ENCODE measurements at places on chromosomes 7 and 10. TPM values are rescaled to one million over a fixed set of nuclear protein-coding genes. Genes with fewer than 3 reads are reported as not detected.

GRCh38 chr7:125357676-125358455 is 428.2 kb upstream of the POT1 start:
- no peaks in the 10 kb centered on the region for H3K36me3 ChIP-seq
- H3K4me3 ChIP-seq: no peak overlapping the region
- H3K4me1 ChIP-seq: no peaks in the 10 kb centered on the region
- no peak overlapping the region for H3K27ac ChIP-seq
- no peak for DNase-seq

DNA sequence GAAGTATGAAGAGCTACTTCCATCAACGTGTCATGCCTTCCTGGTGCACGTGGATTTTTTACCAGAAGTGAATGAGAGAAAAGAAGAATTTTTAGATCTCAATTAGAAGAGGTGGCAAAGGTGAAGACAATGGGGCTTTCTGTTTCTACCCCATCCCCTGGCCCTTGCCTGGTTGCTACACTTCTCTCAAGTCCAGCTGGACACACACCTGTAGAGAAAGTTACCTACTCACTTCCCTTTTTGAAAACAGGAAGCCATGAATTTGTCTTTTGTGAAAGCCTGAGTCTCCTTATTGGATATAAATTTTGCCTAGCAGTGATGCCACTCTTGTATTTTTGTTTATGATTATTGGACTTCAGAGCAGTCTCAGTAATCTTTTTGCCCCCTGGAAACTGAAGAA is 142.9 kb upstream of the AKR1E2 start:
- H3K27ac ChIP-seq: no peak overlapping the region
- H3K36me3 ChIP-seq: no peaks in the 10 kb centered on the region
- no peak for DNase-seq
- no peak overlapping the region for H3K4me3 ChIP-seq
- H3K27me3 ChIP-seq: no peaks in the 10 kb centered on the region

GRCh38 chr7:28813243-28813962 is 144.7 kb downstream of the TRIL start:
- no peak for DNase-seq
- no peaks in the 10 kb centered on the region for H3K4me1 ChIP-seq
- H3K27ac ChIP-seq: no peak overlapping the region

- no peaks in the 10 kb centered on the region for H3K27me3 ChIP-seq
- H3K4me3 ChIP-seq: no peak overlapping the region
- H3K36me3 ChIP-seq: no peaks in the 10 kb centered on the region
- no peak overlapping the region for H3K27ac ChIP-seq
- no peak for DNase-seq
- H3K4me1 ChIP-seq: no peaks in the 10 kb centered on the region
These were observed 109.3 kb downstream of the SEMA3C start for GRCh38 chr7:80809545-80809944.

GRCh38 chr10:15719899-15720634 is at the start of gene ITGA8:
Gene ITGA8, minus strand, starts transcription at chr10:15719922. Its CDS starts 151 bp downstream, at chr10:15719771.
- H3K4me1 ChIP-seq: no peaks in the 10 kb centered on the region
- no peak within 1 kb of the TSS for H3K4me3 ChIP-seq
- H3K27ac ChIP-seq: no peak within 1 kb of the TSS
- no peak for DNase-seq
- H3K27me3 ChIP-seq: no peaks in the 10 kb centered on the region
- H3K36me3 ChIP-seq: no peaks in the 10 kb centered on the region

- DNase-seq: no peak
- no peaks in the 10 kb centered on the region for H3K4me1 ChIP-seq
- no peak overlapping the region for H3K4me3 ChIP-seq
- no peaks in the 10 kb centered on the region for H3K27me3 ChIP-seq
These were observed 32.5 kb upstream of the GPR158 start for GRCh38 chr10:25142116-25142864.

DNA sequence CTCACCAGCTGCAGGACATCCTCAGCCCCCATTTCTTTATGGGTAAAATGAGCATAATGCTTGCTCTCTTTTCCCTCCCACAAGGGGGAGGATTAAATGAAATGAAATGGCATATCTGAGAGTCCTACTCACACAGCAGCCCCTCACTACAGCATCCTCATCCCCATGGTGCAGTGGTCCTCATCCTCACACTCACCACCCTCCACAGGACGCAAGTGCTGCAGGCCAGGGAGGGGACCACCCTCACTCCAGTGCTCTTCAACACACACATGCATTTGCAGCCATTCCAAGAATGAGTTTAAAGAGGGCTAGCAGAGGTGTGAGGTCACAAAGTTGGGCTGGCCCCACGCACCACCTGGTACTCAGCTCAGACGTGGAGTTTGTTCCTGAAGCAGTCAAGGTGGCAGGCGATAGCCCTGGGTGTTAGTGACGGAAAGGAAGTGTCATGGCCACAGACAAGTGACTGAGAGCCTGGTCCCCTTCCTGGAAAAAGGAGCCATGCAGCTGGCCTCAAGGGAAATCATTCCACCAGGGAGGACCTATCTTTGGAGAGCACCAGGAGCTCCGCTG is 234.0 kb downstream of the TNS3 start:
- no peaks in the 10 kb centered on the region for H3K4me1 ChIP-seq
- no peak for DNase-seq
- no peaks in the 10 kb centered on the region for H3K27me3 ChIP-seq
- H3K4me3 ChIP-seq: no peak overlapping the region

DNA sequence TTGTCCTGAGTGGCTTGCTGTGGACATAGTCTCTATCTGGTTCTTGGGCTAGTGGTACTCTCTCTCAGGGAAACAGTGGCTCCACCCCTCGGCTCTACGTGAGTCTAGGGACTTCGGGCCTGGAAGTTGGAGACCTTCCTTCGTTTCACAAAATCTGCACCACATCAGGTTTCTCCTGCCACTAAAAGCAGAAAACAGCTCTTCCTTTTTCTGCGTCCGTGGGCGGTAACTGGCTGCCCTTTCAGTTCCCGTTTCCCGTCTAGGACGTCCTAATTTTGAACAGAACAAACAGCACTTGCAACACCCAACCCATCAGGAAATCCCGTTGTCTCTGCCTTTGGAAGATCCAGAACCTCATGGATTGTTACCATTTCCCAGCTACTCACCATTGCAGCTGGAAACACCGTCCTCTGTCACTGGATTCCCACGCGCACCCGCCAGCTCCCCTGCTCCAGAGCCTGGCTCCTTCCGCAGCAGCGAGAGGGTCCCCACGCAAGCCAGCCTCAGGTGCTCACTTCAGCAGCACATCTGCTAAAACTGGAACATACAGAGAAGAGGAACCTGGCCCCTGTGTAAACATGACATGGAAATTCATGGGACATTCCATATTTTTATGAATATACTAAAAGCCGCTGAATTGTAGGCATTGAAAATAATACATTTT is 311.4 kb upstream of the AKR1E2 start:
- H3K4me3 ChIP-seq: no peak overlapping the region
- no peak overlapping the region for H3K27ac ChIP-seq
- H3K36me3 ChIP-seq: no peaks in the 10 kb centered on the region
- no peak for DNase-seq

DNA sequence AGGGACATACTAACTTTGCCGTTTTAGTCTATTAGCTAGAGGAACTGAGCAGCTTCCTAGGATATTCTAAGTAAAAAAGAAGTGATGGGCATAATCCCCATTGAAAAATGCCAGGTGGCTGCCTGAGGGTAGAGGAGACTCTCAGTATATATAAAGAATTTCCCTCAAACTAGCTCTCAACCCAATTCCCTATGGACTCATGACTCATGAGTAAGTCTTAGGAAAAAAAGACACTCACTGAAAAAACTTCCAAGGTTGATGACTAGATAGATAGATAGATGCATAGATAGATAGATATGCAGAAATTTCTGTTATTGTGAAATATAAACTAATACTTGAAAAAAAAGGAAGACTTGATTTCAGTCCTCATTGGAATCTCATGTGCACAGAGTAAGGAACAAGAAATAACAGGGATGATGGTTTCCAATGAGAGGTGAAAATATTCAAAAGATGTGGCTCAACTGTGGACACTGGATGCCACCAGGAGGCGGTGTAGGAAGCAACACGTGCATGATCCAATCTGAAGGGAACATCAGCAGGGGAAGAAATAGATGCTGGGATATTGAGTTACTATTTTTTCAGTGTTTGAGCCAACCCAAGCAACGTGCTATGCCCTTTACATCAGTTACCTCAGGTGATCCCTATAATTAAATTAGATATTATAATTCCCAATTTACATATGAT is 711.0 kb upstream of the LRRTM3 start:
- H3K27me3 ChIP-seq: no peaks in the 10 kb centered on the region
- no peak overlapping the region for H3K4me3 ChIP-seq
- DNase-seq: no peak
- H3K36me3 ChIP-seq: no peaks in the 10 kb centered on the region

DNA sequence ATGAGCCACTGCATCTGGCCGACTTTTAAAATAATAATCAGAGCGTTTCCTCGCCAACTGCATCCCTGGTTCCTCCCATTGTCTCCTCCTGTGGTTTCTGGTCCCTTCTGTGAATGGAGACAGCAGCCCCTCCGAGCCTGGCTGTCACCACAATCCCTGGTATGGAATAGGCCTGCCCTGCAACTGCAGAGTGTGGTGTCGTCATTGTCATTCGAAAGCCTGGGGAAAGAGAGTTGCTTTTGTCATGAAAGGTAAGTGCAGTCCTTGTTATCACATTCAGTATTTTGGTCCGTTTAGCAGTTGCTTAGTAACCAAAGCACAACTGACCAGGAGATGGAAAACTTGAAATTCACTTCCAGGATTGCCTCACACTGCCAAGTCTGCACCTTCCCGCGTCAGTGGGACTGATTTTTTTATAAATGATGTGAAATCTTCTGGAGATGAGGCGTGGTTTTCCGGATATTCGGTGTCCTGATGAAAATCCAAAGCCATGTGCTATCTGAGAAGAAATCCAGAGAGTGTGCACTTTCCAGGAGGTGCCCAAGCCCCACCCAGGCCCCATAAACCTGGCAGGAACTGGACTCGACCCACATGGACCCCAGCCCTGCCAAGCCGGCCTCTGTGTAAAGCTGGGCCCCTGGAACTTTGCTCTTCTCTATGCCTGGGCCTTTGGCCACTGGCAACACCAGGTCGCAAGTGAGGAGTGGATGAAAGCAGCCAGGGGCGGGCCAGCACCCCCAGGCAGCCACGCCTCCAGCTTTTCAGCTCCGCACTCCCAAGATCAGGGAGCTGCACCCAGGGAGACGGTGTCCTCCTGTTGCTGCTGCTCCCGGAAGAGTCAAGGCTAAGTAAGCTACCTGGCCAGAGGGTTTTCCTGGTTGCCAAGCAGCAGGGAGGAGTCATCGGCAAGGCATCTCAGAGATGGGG is 133.7 kb upstream of the SH2B2 start:
- no peaks in the 10 kb centered on the region for H3K27me3 ChIP-seq
- DNase-seq: peak; percentile 85
- H3K4me3 ChIP-seq: no peak overlapping the region
- H3K27ac ChIP-seq: peak overlapping the region; percentile 98
- peaks cover 27% of the 10 kb centered on the region for H3K4me1 ChIP-seq
- H3K36me3 ChIP-seq: no peaks in the 10 kb centered on the region

GRCh38 chr7:152025937-152026890 is 740 bp downstream of the GALNT11 start:
- no peaks in the 10 kb centered on the region for H3K4me1 ChIP-seq
- H3K27ac ChIP-seq: peak overlapping the region; percentile 75
- DNase-seq: no peak
- peak overlapping the region; percentile 54 for H3K4me3 ChIP-seq

GRCh38 chr10:78310481-78311080 is 276.9 kb downstream of the RPS24 start:
- no peaks in the 10 kb centered on the region for H3K36me3 ChIP-seq
- no peaks in the 10 kb centered on the region for H3K27me3 ChIP-seq
- DNase-seq: no peak
- H3K4me1 ChIP-seq: no peaks in the 10 kb centered on the region

GRCh38 chr7:90892213-90892612 is 296.1 kb downstream of the CDK14 start:
- no peaks in the 10 kb centered on the region for H3K27me3 ChIP-seq
- no peak for DNase-seq
- no peak overlapping the region for H3K4me3 ChIP-seq
- no peaks in the 10 kb centered on the region for H3K4me1 ChIP-seq

DNA sequence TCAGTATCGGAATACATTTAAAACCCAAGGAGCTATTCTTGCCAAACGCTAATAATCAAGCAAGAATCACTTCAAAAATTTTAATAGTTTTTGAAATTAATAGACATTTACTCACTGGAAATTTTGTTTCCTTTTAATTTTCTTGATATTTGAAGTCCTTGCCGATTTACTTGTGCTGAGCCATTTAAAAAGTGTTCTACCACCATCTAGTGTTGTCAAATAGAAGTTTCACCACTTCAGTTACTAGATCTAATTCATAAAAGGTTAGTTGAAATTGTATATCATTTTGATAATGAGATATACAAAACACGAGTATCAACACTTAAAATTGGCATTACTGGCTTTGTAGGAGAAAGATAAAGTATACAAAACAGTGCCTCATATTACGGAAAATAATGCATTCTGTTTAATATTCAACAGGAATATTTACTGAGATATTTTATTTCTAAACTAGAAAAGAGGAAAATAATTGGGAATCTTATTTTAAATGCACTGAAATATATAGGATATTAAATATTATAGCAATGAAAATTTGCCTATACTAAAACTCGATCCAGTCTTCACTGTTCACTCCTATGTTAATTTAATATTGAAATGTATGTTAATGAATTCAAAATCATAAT is 664.8 kb upstream of the SEMA3D start:
- H3K4me1 ChIP-seq: no peaks in the 10 kb centered on the region
- no peaks in the 10 kb centered on the region for H3K36me3 ChIP-seq
- H3K27ac ChIP-seq: no peak overlapping the region
- DNase-seq: peak; percentile 17
- no peaks in the 10 kb centered on the region for H3K27me3 ChIP-seq
- H3K4me3 ChIP-seq: no peak overlapping the region

DNA sequence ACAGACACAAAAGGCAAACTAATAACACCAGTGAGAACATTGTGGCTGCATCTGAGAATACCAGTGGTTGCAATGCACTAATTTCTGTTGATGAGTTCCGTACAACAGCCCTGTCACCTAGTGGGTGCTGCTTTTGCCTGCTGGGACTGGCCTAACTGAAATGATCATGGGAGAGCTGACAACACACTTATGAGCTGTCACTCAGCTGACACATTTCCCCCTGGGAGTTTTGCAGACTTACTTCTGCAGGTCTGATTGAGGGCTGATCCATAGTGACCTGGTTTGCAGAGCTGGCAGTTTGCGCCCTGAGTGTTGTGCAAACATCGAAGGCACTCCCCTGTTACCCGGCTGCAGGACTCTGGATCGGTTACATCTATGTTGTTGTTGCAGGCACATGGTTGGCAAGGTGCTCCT is 60.6 kb upstream of the LAMB1 start:
- H3K4me3 ChIP-seq: no peak overlapping the region
- H3K27ac ChIP-seq: no peak overlapping the region
- H3K36me3 ChIP-seq: no peaks in the 10 kb centered on the region
- no peaks in the 10 kb centered on the region for H3K27me3 ChIP-seq
- peak; percentile 8 for DNase-seq

GRCh38 chr7:140159497-140159896 is 17.3 kb downstream of the KDM7A start:
- no peak overlapping the region for H3K4me3 ChIP-seq
- DNase-seq: no peak
- H3K27me3 ChIP-seq: no peaks in the 10 kb centered on the region
- peaks cover 15% of the 10 kb centered on the region for H3K4me1 ChIP-seq
- H3K27ac ChIP-seq: no peak overlapping the region

GRCh38 chr10:126583552-126584200 is 86.8 kb downstream of the C10orf90 start:
- no peaks in the 10 kb centered on the region for H3K4me1 ChIP-seq
- no peaks in the 10 kb centered on the region for H3K27me3 ChIP-seq
- no peak overlapping the region for H3K27ac ChIP-seq
- no peak for DNase-seq
- H3K36me3 ChIP-seq: no peaks in the 10 kb centered on the region

Gene RELN
- 4.3 TPM for total RNA-seq

Gene HACD1
- 37.2 TPM for total RNA-seq

Gene NPFFR1
- not detected for total RNA-seq

Gene FRG2B
- total RNA-seq: not detected

Gene IRF5
- total RNA-seq: 1.2 TPM

Gene CALML5
- total RNA-seq: not detected
